ENCODE measurements at places on chromosomes 5 and 9.

DNA sequence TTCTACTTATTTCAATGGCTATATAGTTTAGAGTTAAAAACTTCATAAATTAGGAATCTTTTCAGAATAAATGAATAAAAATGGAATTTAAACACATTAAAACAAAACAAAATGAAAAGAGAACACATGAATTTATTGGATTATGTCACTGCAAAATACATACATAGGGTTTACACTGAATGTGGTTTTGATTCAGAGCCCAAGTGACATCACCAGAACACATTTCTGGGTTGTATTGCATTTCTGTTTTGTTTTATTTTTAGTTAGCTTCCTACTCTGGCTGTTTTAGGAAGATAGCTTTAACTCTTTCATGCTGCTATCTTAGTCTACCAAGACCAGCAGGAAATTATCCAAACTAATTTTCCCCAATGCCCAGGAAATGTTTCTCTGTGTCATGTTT is 1935.0 kb downstream of the EFNA5 start:
- DNase-seq, result no peak

- no peak for DNase-seq
Measured at GRCh38 chr5:38796742-38797108, 49.1 kb upstream of the OSMR start.

DNA sequence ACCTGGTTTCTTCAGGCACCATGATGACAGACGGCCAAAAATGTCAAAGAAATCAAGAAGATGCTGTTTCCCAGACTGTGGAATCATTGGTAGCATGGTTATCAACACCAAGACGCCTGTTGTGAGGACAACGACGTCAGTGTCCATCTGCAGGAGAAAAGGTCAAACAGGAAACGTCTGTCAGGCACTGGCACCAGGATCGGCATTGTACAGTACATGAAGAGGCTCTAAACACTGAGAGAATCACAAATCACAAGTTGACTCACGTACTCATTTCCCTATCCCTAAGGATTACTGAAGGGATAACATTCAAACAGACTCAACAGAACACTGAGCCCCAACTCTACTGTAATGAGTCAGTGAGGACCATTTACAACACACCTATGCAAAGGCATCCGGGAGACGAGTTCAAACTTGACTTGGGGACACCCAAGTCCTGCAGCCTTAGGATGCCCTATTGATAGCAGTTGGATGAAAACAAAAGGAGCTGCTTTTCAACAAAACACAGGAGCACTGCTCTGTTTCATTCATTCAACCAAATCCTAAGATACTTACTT is 21.0 kb downstream of the TSC1 start:
- no peak for DNase-seq

GRCh38 chr5:38997591-38997990 is 76.6 kb downstream of the RICTOR start:
- no peak for DNase-seq

- DNase-seq, result no peak
Measured at GRCh38 chr5:72281430-72281763, 38.6 kb downstream of the MRPS27 start.

GRCh38 chr9:124122321-124122720 is 110.8 kb downstream of the LHX2 start:
- DNase-seq, result no peak

DNA sequence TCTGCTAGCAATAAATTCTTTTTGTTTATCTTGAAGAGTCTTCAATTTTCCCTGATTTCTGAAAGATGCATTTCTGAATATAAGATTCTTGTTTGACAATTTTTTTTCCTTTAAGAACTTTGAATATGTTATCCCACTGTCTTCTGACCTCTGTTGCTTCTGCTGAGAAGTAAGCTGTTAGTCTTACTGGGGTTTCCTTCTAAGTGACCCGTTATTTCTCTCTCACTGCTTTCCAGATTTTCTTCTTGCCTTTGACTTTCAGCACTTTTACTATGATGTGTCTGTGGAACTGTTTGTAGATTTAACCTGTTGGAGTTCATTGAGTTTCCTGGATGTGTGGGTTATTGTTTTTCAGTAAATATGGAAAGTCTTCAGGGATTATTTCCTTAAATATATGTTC is 205.3 kb upstream of the NFIL3 start:
- no peak for DNase-seq

DNA sequence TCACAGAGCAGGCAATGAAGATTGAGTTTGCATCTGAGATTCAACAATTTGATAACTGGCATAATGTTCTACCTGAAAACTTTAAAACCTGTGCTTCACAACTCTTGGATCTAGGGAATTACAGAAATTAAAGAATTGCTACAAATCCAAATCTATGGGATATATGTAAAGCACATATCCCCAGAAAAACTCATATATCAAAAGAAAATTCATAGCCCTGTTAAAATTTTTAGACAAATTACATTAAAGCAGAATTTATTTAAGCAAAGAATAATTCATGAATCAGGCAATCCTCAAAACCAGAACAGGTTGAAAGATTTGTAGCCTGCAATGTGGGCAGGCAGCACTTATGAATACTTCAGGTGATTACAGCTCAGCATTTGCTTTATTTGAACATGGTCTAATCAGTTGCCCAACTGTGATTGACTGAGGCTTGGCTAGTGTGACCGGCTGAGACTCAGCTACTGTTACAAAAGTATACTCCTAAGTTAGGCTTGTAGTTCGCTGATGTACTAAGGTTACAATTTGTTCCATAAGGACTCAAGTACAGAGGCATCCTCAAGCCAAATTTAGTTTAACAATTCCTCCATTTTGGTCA is 10.3 kb upstream of the UBTD2 start:
- DNase-seq, result no peak

- DNase-seq, result no peak
Measured at GRCh38 chr5:135441919-135442318, 5.2 kb downstream of the DCANP1 start.

DNA sequence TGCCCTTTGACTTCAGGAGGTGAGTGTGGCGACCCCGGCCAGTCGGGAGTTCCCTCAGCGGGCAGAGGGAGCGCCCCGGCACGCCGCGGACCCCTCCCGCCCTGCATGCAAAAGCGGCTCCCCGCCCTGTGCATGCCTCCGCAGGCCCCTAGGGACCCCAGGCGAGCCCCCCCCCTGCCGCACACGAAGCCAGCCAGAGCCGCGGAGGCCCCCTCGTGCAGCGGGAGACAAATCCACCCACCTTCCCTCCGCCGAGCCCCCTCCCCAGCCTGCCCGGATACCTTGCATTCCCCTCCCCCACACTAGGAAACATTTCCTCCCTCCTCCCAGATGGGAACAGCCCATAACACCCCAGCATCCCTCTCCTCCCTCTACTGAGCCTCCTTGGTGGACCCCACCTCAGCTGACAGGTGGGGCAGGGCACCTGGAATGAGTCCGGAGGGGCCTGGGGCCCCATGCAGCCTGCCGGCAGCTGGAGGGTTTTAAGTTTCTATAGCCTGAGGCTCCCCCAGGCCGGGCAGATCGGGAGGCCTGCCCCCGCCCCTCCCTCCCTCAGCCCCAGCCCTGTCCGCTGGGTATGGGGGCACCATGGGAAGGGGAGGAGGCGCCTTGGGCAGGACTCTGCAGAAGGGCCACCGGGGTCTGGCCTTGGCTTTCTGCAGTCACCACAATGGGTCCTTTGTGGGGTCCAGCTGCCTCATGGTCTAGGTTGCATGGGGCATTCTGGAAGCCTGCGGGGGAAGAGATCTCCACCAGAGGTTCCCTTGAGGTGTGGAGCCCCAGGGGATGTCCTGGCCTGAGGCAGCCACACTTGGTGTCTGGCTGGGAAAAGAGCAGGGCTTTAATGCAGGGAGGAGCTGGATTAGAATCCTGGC is 601 bp downstream of the ERGIC1 start:
- DNase-seq, result no peak

- no peak for DNase-seq
Measured at GRCh38 chr5:96339862-96340261, 93.2 kb downstream of the PCSK1 start.

- DNase-seq, result no peak
Measured at GRCh38 chr9:76594764-76595424, 135.9 kb downstream of the GCNT1 start.

DNA sequence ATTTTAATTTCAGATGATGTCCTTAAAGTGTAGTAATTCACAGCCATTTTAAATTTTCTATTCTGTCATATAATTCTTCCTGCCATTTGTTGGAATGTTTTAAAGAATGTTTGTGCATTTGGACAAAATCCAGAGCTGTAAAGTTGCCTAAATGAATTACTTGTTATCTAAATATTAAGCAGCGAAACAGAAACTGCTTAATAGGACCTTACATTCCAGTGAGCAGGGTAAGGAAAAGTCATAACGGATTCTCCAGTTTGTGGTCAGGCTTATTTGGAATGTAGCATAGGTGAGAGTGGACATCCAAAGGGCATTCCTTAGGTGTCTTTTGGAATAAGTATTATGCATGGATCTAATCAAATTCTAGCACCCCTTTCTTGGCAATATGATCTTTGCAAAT is 410.4 kb upstream of the PTPRD start:
- DNase-seq, result no peak

DNA sequence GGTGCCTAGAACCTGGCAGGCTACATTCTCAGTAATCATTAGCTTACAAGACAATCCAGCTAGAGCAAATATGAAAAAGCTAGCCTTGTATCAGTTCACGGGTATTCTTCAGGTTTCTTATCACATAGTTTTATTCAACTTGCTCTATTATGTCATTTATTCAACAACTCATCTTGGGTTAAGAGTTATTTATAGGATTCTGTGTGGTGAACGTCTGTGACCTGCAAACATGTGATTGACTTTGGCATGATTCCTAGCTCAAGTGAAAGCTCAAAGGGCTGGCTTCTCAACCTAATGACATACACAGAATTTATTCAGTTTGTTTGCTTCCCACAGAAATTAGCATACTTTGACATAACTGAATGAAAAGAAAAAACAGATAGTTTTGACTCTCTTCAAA is 173.1 kb downstream of the PLPPR1 start:
- DNase-seq, result no peak

GRCh38 chr5:142600611-142601358 is 85.1 kb downstream of the FGF1 start:
- DNase-seq, result no peak

GRCh38 chr9:31045810-31046209 is 1338.6 kb upstream of the ACO1 start:
- no peak for DNase-seq

- no peak for DNase-seq
Measured at GRCh38 chr9:133787754-133788025, 49.5 kb upstream of the SARDH start.

- DNase-seq, result no peak
Measured at GRCh38 chr5:89470658-89471057, 587.7 kb upstream of the MEF2C start.

DNA sequence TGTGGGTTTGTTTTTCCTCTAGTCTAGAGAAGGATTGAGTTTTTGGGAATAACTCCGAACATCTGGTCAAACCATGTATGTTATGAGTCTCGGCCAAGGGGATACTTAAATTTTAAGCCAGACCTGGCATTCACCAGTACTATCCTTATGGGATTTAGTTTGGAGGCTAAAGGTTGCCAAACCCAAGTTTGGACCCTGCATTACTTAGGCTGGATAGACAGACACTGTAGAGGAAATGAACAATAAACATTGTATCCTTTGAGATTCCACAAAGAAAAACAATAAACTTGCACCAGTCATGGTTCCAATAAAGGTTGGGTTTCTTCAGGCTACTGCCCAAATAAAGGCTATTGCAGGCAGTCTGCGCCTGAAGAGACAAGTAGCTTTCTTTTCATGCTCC is 296.7 kb upstream of the MEF2C start:
- no peak for DNase-seq

DNA sequence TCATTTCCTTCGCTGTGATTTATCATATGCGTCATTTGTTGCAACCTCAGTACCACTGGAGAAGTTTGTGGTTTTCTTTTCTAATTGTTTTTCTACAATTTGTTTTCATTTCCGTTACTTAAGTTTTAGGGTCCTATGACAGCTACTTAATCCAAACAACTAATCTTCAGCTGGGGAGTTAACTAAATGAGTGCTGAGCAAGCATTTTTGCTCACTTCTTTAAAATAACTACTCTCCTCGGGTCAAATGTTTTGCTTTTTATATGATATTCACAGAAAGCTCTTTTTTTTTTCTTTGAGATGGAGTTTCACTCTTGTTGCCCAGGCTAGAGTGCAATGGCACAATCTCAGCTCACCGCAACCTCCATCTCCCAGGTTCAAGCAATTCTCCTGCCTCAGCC is 14.6 kb upstream of the ICE1 start:
- no peak for DNase-seq

DNA sequence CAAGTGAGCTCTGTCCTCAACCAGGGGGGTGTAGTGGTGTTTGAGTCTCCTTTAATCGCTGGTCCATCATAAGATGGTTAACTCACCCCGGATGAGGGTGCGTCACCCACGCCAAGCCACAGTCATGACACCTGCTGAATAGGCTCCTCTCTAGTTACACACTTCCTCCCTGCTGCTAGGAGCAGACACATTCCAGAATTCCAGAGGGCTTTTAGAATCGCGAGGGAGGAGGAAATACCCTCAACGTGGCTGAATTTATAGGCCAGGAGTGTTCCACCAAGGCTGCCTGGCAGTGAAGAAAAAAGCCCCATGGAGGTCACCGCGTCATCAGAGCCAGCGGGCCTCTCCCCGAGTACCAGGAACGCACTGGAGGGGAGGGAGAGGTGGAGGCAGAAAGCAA is 5.1 kb downstream of the GLRX start:
- no peak for DNase-seq

- no peak for DNase-seq
Measured at GRCh38 chr9:7144265-7145046, 386.7 kb downstream of the KDM4C start.

All from GDM1 (cell line).